Right renal cortex interstitium (tissue), 3 donors: ENCODE measurements at places on chromosomes 5 and 9. TPM values are rescaled to one million over a fixed set of nuclear protein-coding genes. Genes with fewer than 3 reads are reported as not detected.
A peak's percentile ranks its signal among the peaks of the same experiment; 100 is the strongest.

The FAM221B gene
- 0.07 TPM for polyA plus RNA-seq

The ANKRD34B gene
- 0.26 TPM for polyA plus RNA-seq

GRCh38 chr9:132740526-132741309 lies 70.5 kb downstream of the GTF3C4 start:
- no peak for DNase-seq

DNA sequence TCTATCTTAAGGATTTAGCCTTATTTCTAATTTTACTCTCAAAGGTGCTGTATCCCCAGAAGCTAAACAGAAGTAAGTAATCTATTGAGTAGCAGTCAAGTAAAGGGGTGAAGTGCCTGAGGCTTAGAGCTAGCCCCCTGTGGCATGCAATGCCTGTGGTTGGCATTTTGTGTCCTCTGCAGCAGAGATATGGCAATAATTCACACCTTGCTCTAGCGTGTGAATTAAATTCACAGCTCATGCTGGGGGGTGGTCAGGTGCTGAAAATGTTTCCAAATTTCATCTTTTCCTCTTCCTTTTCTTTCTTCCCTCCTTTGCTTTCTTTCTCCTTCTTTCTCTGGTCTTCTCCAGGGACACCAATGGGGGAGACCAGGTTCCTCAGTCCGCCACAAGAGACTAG lies 262.1 kb downstream of the GABRB2 start:
- no peak for DNase-seq

- DNase-seq = no peak
Measured at GRCh38 chr9:131310833-131311554, 21.5 kb downstream of the PLPP7 start.

DNA sequence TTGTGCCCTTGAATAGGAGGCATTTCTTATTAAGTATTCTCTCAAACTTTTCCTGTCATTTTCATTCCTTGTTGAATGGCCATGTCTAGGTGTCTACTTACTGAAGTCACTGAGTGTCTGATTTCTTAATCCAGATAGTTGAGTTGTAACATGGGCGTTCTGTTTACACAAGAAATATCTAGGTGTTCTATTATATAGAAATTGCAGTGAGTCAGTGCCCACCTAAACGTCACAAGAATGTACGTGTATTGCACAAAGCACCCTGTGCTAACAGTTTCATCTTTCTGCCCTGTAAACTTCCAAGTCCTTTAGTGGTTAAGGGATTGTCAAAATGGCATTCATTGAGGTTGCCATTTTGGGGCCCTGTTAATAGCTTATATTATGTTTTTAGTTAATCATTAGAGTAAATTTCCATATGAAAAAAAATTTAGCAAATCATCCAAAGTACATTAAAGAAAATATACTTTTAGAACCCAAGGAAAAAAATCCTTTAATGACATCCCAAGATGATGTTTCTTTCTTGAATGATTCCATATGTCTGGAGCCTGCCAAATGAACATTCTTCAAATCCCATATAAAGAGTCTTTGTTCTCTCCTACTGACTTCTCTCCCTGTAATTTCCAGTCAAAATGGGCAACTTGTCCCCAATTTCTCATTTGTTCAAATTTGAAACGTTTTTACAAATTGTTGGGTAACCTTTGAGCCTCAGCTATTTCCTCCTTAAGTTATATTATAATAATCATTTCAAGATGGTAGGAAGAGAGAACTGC lies 114.2 kb downstream of the GOLPH3 start:
- no peak for DNase-seq

GRCh38 chr9:131105952-131106351 lies 9.6 kb downstream of the AIF1L start:
- no peak for DNase-seq

DNA sequence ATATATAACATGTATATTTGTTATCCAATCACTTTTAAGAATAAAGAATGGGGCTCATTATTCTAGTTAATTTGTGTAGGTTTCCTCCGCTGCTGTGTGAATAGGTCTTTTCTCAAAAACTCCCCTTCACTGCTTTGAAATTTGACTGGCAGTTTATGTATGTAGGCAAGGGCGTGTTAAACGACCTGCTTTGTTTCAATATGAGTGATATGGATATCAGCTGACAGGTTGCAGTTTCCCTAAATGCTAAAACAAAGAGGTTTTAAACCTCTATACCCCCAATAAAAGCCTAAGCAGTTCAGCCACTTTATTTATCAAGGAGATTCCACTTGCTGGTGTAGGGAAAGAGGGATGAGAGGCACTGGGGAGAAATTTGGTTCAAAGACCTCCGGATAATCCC lies 159.6 kb downstream of the TMEM167A start:
- DNase-seq = no peak

- DNase-seq = no peak
Measured at GRCh38 chr9:82131072-82131471, 142.5 kb downstream of the SPATA31D1 start.

- DNase-seq = no peak
Measured at GRCh38 chr5:50889790-50890189, 223.4 kb downstream of the PARP8 start.

- no peak for DNase-seq
Measured at GRCh38 chr9:123508048-123508447, 152.1 kb downstream of the CRB2 start.

DNA sequence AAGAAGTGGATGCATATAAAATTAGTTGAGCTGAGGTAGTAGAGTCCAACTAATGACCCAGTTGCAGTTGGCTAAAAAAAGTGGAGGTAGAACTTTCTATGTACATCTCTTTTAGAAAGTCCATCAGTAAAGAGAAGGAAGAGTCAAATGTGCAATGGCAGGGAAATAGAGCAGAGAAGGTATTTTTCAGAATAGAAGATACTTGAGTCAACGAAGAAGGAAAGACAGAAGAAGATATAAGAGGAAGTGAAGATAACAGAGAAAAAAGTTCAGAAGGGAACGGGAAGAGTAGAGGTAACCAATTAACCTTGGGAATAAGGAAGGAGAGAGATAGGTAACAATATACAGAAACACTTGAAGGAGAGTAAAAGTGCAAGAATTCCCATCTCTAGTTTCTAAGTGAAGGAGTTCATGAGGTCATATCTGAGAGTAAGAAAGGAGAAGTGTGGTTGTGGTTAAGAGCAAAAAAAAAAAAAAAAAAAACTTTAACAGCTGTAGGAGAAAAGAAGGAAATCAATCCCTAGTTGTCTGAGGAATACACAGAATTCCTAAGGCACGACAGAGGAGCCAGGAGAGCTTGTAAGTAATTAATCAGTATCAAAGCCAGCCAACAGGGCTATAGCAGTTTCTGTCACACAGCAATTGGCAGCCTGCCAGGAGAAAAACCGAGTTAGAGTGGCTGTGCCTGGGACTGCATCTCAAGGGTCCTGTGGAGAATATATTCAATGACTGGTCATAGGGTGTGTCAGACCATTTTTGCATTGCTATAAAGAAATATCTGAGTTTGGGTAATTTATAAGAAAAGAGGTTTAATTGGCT lies 61.0 kb downstream of the ARL15 start:
- DNase-seq = no peak

DNA sequence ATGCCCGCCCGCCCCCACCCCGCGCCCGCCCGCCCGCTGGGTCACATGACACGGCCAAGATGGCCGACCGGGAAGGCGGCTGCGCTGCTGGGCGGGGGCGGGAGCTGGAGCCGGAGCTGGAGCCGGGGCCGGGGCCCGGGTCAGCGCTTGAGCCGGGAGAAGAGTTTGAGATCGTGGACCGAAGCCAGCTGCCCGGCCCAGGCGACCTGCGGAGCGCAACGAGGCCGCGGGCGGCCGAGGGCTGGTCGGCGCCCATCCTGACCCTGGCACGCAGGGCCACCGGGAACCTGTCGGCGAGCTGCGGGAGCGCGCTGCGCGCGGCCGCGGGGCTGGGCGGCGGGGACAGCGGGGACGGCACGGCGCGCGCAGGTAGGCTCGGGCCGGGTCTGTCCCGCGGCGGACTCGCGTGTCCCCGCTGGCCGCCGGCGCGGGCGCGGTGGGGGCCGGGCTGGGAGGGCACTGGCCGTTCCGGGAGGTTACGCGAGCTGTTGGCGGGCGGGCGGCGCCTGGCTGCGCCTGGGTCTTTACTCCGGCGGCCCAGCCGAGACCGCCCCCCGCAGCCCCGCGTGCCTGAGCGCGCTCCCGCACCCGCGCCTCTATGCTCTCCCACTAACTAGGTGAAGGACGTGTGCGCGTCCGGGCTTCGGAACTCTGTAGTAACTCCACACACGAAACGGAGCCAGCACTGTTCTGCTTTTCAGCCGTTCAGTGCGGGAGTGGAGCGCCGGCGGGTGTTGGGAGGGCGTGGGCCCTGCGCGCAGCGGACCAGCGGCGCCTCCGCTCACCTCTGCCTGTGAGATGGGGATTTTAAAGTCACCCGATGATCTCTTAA lies at the start of gene RUFY1:
TSS of gene RUFY1 (plus strand) at position 44 of the 832 bp plus-strand sequence. CDS start at position 60, 16 bp downstream.
- DNase-seq = peak; percentile 71

GRCh38 chr9:107755246-107755645 lies 265.7 kb upstream of the KLF4 start:
- no peak for DNase-seq

GRCh38 chr5:83993803-83994202 lies 273.1 kb upstream of the HAPLN1 start:
- no peak for DNase-seq

DNA sequence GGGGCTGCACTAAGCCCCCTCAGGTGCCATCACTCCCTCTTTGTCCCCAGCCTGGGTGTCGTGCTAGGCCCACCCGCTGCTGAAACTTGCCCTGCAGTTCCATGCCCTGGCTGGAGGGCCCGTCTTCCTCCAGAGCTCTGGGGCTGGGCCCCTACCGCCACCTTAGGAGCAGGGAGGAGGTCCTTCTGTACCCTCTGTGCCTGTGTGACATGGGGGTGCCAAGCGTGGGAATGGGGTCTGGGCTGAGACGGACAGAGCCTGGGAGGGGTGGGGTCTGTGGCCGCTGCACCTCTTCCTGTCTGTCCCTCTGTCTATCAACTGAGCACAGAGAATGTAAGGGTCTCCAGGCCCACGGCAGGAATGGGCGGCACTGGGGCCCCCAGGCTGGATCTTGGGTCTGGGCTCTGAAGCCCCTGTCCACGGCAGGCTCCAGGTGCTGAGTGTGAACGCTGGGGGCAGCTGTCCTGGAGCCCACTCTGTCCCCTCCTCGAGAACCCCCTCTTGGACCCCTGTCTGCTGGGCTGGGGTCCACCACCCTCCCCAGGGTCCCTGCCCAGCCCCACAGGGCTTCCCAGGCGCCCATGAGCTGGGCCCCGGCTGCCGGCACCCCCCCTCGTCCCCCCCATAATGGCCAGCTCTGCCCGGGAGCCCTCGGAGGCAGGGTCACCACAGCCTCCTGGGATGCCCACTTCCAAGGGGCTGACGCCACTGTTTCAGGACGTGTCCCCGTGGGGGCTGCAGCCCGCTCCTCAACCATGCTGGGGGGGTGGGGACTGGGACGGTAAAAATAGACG lies 15.8 kb upstream of the NRARP start:
- DNase-seq = no peak

GRCh38 chr5:24831989-24832388 lies 187.2 kb upstream of the CDH10 start:
- no peak for DNase-seq

DNA sequence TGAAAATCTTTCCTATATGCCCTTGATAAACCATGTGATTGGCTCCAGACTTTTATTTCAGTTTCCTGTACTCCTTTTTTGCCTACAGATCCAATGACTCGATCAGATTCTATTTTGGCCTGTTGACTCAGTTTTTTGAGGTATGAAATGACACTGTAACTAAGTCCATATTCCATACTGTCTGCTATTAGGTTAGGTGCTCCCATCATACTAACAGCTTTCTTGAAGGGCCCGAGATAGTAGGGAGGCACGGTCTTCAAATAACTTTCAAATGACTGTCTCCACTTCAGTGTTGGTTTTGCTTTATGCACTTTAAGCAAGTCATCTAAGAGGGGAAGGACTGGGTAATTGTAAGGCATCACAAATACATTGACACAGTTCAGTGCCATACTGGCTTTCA lies 295.4 kb upstream of the DAB2 start:
- DNase-seq = no peak

- no peak for DNase-seq
Measured at GRCh38 chr5:17882760-17883488, 248.7 kb downstream of the TAF11L14 start.

GRCh38 chr5:51495672-51496071 lies 112.4 kb downstream of the ISL1 start:
- no peak for DNase-seq

DNA sequence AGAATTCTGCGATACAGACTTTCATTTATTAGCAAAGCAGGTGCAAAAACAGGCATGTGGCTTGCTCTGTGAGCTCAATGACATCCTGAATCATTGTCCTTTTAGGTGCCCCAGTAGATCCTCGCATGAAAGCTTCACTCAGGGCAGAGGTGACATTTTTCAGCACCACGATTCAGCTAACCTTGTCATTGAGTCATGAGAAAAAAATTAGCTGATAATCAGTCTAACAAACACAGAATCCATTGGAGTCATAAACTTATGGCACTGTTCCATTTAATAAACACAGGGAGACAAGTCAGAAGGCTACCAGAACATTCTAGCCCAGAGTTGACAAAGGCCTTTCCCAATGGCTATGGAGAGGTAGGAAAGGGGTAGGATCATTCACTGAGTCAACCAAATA lies 104.8 kb upstream of the RAD23B start:
- no peak for DNase-seq

- no peak for DNase-seq
Measured at GRCh38 chr5:154411338-154411737, 34.5 kb upstream of the SAP30L start.

DNA sequence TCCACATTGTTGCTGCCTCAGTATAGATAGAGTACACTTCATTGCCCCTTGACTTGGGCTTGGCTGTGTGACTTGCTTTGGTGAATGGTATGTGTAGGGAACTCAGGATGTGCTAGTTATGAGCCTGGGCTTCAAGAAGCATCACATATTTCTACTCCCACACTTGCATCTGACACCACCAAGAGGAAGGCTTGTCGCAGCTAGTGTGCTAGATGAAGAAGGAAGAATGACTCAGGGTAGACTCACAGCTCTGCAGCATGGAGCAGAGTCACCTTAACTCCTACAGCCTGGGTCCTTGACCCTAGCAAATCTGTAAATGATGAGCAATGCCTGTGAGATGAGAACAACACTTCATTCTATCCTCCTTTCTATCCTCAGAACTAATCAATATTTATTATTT lies 261.8 kb downstream of the ASTN2 start:
- DNase-seq = no peak

DNA sequence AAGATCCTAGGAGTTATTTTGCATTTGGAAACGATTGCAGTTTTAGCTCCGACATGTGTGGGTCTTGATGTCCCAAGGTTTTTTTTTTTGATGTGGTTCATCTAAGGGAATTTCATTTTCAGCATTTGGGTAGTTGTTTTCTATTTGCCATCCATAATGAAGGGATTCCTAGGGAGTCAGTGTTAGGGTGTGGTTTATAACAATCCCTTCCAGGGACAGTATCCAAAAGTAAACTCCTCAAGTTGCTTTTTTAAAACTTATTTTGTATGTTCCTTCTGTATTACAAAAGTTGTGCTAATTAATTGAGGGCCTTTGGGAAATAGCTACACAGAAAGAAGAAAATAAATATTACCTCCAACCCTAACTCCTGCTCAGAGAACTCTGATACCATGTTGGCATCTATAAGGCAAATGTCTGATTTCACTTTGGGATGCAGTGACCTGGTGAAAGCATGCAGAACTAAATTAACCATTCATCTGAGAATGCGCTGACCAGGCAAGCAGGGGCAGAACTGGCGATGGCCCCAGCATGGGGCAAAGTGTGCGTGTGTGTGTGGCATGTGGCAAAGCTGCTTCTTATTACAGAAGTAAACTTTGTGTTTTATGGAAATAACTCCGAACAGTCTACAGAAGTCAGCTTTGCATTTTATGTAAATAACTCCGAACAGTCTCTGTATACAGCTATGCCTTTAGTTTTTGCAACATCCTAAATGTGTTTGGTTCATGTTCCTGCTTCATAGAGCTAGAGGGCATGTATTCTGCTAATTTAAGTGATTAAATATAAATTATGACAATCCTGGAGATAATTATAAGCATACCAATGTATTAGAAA lies 237.2 kb downstream of the TRPM3 start:
- DNase-seq = no peak
